T-helper 2 cell (primary cell): ENCODE measurements at places on chromosomes 7 and 10.

DNA sequence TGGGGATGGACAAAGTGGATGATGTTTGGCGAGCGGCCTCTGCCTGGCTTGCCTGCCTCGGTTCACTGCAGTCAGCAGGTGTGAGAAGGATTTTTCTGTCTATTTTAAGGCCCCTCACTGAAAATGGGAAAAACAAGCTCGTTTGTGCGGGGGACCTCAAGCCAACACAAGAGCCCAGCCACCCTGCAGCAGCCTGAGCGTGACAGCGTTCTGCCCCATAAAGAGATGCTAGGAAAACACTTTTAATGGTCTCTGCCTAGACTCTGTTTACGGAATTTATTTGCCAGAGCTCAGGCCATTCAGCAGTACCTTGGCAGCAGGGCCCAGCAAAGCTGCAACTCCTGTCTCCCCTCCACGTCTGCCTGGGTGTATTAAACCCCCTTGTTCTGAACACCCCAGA is 131.7 kb downstream of the GRK5 start:
- DNase-seq: no peak

DNA sequence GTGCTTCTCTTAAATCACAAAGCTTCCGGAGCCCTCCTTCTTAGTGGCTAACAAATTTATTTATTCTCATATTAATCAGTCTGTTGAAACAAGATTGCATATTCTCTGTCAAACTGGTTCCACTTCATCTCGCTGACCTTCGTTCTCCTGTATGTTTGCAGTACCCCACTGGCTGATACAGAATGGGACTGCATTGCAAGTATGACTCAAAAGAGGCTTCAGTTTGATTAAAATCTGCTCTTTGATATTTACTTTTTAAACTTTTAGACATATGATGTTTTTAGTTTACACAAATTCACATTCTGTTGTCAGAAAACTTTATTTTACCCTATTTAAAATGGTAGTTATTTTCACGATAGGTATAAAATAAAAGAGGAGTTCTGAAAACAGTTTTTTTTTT is 14.3 kb upstream of the ARHGAP12 start:
- DNase-seq: no peak

- DNase-seq: no peak
Observed at GRCh38 chr7:47763063-47763974, 181.4 kb upstream of the TNS3 start.

DNA sequence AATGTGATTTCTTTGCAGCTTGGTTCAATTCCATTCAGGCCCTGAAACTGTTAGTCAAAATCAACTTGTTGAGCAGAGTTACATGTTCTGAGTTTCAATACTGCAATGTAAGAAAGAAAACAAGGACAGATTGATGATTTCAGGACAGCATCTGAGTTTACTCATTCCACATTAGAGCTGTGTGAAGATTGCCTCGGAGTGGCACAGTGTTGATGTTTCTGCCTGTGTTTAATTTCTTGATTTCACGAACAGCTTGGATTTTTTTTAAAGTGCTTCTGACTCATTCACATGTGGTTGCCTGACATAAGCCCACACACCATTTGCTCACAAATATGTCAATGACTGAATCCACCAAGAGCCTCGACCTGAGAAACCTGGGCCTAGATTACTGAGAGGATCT is 101.2 kb upstream of the PARD3 start:
- no peak for DNase-seq

GRCh38 chr7:158963771-158964241 is 107.4 kb downstream of the DYNC2I1 start:
- no peak for DNase-seq

DNA sequence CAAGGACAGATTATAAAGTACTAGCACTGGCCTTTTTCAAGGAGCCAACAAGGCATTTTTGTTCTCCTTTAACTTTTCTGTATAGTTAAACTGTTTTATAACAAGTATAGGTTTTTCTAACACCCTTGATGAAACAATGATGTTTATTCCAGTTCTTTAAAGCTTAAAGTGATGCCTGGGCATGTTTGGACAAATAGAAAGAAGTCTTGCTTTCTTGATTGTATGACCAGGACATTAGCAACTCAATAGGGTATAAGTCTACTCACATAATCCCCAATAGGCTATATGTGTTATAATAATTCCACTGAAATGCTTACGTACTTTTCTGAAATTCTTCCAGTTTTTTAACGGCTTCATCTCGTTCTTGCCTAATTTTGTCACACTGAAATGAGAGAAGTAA is 36.7 kb downstream of the SHTN1 start:
- no peak for DNase-seq

- no peak for DNase-seq
Observed at GRCh38 chr10:17703706-17704105, 48.3 kb upstream of the TMEM236 start.

DNA sequence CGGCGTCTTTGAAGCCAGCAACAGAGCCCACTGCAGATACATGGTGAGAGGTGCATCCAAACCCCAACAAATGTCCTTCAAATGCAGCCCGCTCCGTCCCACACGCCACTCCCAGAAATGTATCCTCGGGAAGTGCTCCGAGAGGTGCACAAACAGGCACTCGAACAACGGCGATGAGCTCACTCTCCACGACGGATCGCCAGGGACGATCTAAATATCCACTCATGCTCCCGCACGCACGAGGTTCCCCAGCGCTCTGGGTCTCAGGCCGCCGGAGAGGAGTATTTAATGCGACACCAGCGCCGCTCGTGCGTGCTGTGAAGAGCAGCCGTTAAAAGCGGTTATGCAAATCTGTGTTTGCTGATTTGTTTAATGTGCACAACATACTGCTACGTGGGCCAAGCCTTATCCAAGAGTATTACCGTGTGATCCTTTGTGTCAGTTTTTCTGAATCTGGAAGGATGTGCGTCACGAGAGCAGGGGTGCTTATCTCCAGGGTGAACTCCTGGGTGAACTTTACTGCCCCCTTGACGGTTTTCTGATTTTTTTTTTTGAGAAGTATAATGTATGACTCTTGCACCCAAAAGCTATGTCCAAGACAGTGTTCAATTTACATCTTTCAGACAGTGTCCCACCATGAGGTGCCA is 48.5 kb upstream of the PPP2R2D start:
- DNase-seq: no peak

DNA sequence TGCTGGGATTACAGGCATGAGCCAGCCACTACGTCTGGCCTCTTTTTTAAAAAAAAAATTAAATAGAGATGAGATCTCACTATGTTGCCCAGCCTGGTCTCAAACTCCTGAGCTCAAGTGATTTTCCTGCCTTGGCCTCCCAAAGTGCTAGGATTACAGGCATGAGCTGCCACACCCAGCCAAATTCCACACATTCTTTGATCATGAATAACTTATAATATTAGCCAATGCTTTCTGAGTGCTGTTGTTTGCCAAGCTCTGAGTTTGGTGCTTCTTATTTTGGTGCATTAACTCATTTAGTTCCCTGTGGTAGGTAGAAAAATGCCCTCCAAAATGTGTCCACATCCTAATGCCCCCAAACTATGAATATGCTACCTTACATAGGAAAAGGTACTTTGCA is 47.2 kb upstream of the MKI67 start:
- no peak for DNase-seq

DNA sequence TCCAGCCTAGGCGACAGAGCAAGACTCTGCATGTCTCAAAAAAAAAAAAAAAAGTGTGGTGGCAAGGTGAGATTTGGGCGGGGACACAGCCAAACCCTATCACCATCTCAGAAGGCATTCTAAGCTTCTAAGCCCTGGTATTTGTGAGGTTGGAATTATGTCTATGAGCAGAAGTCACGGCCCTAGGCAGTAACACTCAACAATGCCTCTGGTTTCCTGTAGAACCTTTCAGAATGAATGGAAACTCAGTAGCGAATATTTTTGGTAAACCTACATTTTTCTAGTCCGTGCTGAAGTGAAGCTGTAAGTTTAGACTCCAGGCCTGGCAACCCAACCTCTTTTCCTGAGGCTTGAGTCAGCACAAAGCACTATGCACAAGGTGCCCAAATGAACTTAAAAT is 88.3 kb downstream of the FAM107B start:
- DNase-seq: no peak

GRCh38 chr10:3853547-3854303 is 68.7 kb upstream of the KLF6 start:
- DNase-seq: no peak

- no peak for DNase-seq
Observed at GRCh38 chr7:157709531-157710251, 372.9 kb downstream of the DNAJB6 start.

GRCh38 chr7:86534641-86535040 is 109.1 kb upstream of the GRM3 start:
- DNase-seq: no peak

DNA sequence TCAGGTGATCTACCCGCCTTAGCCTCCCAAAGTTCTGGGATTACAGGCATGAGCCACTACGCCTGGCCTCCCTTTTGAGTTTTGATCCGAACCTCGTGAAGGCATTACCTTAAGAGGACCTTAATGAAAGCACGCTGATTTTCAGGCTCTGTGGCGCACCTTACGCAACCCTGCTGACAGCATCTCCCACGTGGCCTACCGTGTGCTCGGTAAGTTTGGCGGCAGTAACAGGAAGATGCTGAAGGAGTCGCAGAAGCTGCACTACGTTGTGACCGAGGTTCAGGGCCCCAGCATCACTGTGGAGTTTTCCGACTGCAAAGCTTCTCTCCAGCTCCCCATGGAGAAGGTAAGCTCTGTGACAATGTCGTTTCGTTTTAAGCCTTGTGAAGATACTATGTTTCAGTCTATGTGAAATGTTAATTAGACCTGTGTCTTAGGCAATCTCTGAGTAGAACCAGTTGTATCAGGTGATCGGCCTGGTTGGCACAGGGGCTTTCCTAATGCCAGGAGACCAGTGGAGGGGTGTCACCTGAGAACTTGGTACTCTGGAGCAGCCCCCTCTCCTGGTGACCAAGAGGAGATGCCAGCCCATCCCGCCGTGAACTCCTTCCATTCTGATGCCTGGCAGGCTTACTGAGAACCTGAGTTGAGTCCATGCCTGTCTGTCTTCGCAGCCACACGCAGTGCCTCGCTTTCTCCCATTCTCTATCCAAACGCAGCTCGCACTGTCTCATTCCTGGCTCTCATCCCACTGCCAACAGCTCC is 43.5 kb downstream of the TRRAP start:
- no peak for DNase-seq

GRCh38 chr7:116763647-116764046 is 91.7 kb downstream of the MET start:
- no peak for DNase-seq

- DNase-seq: no peak
Observed at GRCh38 chr10:69498711-69499471, 47.6 kb downstream of the TSPAN15 start.

DNA sequence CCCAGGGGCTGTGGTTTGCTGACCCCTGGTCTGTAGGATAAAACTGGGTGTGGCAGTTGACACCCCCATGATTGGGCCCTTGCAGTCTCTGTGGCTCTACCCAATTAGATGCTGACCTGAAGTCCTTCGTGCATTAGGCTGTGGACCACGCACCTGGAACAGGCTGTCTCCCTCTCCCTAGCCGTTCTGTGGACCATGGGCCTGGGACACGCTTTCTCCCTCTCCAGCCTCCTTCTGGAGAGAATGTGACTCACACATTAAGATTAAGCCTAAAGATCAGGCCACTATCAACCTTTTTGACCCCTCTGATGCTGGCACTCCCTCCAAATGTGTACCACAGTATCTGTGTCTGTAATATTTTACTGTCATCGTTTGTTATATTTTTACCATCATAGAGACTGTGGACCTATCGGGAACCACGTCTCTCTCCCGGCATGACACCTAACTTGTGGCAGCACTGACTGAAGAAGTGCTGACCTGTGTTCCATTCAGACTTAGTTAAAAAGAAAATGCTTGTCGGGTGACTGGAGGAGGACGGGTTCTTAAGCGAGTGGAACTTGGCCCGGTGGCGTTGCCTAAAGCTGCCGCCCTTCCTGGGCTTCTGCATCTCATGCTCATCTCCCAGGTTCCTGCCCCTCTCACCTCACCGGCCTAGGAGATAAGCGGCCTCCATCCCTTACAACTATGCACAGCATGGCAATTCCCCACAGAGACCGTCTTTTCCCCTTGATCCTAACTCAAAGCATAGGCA is 92.8 kb downstream of the WDR37 start:
- no peak for DNase-seq

GRCh38 chr10:63246356-63246755 is 113.2 kb downstream of the NRBF2 start:
- DNase-seq: no peak

GRCh38 chr7:84040355-84040754 is 154.2 kb downstream of the SEMA3A start:
- DNase-seq: no peak

DNA sequence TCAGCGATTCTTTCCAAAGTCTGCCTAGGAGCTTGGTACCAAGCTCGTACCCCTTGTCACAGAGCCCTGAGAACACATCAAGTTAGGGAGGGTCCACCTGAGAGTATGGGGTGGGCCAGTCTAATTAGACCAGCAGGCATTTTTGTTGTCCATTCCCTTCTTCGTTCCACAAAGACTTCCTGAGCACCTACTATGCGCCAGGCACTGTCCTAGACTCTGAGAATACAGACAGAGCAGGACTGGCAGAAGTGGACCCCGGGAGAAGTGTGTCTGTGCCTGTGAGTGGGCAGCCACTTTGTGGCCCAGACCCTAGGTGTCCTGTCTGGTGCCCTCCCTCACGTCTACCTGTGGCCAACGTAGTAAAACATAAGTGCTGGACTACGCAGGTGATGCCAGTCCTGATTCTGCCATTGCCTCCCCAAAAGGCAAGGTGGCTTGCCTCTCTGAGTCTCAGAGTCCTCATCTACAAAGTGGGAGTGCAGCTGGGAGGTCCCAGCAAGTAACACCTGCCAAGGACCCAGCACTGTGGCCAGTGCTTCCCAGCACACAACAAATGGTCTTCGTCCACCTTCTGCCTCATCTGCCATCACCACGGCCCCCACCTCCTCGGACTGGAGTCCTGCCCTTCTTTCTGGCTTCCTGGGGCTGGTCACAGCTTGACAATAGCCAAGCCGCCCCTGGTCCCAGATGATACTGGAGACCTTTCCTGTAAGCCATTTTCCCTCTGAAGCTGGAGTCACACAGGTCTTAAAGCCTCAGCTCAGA is 54.3 kb upstream of the DUSP5 start:
- DNase-seq: no peak

DNA sequence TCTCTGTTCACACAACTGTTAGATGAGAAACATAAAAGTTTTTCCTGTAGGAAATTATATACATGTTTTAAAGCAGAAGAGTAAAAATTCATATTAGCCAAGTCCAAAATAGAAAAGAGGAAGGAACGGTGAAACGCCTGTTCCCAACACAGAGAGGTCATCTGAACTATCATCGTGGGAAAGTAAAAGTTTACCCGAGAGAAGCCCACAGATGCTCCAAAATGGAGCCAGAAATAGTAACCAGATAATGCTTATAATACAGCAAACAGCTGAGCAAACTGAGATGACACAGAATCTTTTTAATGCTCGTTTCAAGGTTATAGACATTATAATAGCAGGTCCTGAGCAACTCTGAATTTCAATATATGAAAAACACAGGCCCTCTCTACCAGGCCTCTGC is 24.5 kb downstream of the FRMD4A start:
- no peak for DNase-seq

GRCh38 chr7:107355616-107356015 is 114.2 kb upstream of the GPR22 start:
- no peak for DNase-seq

GRCh38 chr10:124743191-124744101 is 732 bp downstream of the FAM53B start:
- no peak for DNase-seq
